CD4-positive, alpha-beta T cell treated with Interleukin-1 beta for 1 hour (primary cell): ENCODE measurements at places on chromosomes 12 and 14.
A peak's percentile ranks its signal among the peaks of the same experiment; 100 is the strongest.

DNA sequence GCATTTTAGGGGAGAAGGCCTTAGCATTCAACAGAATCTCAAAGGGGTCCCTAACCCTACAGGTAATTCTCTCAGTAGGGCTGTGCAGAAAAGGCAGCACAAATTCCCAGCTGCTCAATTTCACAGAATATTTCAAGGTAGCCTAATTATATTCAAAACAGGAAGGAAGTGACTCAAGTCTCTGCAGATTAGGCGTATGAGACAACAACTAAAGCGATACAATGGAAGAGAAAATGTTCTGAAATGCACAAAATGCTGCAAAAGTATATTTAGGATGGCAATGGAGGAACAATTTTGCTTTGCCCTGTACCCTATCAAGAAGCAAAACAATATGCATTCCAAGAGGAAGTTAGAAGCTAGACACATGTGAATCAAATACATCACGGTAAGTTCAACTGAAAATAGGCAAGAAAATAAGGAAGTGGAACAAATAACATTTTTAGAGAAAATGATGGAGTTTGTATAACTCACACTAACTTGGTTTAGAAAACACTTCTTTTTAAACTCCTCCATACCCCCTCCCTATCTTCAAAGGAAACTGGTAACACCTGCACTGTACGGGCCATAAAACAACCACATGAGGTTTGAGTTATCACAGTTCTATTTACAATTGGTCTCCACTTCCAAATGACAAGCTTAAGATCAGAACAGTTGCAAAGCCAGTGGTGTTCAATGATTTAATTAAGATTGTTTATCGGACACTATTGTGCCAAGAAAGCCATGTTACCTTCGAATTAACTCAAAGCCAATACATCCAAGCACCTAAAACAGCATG is 1.6 kb downstream of the GIT2 start:
- DNase-seq, result peak; percentile 49

DNA sequence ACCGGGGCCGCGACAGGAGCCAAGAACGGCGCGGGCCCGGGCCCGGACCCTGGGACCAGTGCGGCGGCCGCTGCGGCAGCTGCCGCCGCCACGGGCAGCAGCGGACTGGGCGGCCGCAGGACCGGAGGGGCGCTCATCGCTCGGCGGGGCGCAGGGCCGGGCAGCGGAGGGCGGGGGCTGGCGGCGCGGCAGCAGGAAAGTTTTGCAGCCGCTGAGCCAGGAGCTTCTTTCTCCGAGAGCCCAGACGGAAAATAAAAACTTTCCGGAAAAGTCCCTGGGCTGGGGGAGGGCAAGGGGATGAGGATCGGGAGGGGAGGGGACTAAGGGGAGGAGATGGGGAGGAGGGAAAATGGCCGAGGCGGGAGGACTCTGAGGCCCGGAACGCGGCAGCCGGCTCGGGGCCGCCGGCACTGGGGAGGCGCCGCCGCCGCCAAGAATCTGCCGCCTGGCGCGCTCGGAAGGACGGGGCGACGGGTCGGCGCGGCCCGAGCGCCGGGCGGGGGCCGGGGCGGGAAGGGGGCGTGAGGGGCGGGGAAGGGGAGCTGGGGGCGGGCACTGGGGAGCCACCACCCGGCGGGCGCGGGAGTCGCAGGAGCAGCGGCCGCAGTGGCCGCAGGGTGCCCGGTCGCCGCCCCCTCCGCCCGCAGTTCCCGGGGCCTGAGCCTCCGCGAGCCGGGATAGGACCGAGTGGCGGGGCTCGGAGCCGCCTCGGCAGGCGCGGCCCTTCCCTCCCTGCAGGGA is at the start of gene PRKD1:
TSS of gene PRKD1 (minus strand) at position 472 of the 741 bp plus-strand sequence.
- DNase-seq, result no peak

GRCh38 chr14:33555710-33556350 is 395.0 kb downstream of the EGLN3 start:
- DNase-seq, result no peak

DNA sequence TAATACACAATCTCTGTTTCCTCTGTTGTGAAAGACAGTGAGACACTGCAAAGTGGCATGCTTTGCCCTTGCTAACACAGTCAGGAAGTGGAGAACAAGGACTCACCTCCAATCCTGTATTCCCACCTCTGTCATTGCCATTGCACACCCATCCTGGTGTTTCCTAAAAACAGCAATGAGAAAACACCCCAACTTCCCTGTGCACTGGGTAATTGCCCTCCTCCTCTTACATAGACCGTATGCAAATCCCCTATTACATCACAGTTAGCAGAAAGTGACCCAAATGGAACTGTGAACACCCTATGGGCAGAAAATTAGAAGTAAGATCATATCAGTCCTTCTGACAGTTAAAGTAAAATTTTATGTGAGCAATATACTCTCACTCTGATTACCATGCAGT is 355.5 kb downstream of the BCL11B start:
- DNase-seq, result no peak

- DNase-seq, result no peak
These were observed 62.8 kb upstream of the EGLN3 start for GRCh38 chr14:34013721-34014060.

GRCh38 chr12:93708952-93709351 is 31.8 kb downstream of the CRADD start:
- no peak for DNase-seq

- DNase-seq, result no peak
These were observed 5.1 kb downstream of the GPRC5D start for GRCh38 chr12:12946686-12947355.

GRCh38 chr12:122886851-122887818 is 8.8 kb downstream of the VPS37B start:
- no peak for DNase-seq

GRCh38 chr14:24903337-24903736 is 146.6 kb downstream of the STXBP6 start:
- DNase-seq, result no peak

- DNase-seq, result no peak
These were observed 67.8 kb downstream of the MVK start for GRCh38 chr12:109641422-109641821.
